Stimulated activated CD4-positive, alpha-beta T cell treated with anti-CD3 and anti-CD28 coated beads, Interleukin-12 subunit alpha, Interleukin-12 subunit beta, amount 100 ng/mL, for 48 hours (primary cell): ENCODE measurements at places on chromosomes 7 and 10.

DNA sequence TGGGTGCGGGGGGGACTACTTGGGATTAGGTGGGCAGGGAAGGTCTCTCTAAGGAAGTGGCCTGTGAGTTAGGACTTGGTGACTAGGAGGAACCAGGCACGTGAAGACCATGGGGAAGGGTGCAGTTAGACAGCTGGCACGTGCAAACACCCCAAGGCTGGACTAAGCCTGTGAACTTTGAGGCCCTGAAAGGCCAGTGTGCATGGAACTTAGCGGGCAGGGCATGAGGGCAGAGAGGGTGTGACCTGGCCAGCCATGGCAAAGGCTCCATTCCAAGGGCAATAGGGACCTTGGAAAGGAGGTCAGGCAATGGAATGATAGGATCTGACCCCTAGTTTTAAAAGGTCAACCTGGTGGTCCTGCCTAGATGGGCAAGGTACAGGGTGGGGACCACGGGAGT, 158.4 kb upstream of the PCBD1 start:
- DNase-seq = no peak

GRCh38 chr10:17290226-17290625, 62.2 kb downstream of the VIM start:
- DNase-seq = no peak

- DNase-seq = no peak
Observed at GRCh38 chr10:3398825-3399646, 226.5 kb upstream of the PITRM1 start.

- DNase-seq = no peak
Observed at GRCh38 chr10:129909531-129910256, 54.4 kb downstream of the EBF3 start.

GRCh38 chr7:139941866-139942265, 112.8 kb downstream of the TBXAS1 start:
- DNase-seq = no peak
